ENCODE measurements at places on chromosomes 3 and 15. TPM values are rescaled to one million over a fixed set of nuclear protein-coding genes. Genes with fewer than 3 reads are reported as not detected.

Gene ISLR2
- polyA plus RNA-seq = 15.4 TPM

Gene FAM3D
- polyA plus RNA-seq = 0.17 TPM

Gene SAMMSON
- not detected for polyA plus RNA-seq

Gene OR5K2
- polyA plus RNA-seq = 0.26 TPM

Measured in spinal cord (tissue), 10 donors.